EH (cell line): ENCODE measurements at places on chromosomes 11 and 22.

GRCh38 chr11:87141980-87142514 is 104.3 kb downstream of the TMEM135 start:
- DNase-seq = no peak

- DNase-seq = no peak
Observed at GRCh38 chr22:44881624-44882023, 128.2 kb downstream of the PHF21B start.

DNA sequence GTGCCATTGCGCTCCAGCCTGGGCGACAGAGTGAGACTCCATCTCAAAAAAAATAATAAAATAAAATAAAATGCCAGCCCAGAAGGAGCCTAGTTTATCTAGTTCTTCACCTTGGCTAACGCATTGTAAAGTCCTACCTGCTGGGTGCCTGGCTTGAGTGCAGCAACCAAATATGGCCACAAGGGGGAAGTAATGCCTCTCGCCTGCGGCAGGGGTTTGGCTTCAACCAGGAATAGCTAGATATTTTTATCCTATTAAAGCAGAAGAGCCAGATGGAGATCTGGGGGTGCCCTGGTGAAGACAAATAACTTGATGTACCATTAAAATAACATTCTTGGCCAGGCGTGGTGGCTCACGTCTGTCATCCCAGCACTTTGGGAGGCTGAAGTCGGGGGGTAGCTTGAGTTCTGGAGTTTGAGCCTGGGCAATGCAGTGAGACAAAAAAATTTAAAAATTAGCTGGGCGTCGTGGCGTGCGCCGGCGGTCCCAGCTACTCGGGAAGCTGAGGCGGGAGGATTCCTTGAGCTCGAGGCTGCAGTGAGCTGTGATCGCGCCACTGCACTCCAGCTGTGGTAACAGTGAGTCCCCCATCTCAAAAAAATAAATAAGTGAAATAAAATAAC is 20.6 kb upstream of the PLEKHB1 start:
- peak; percentile 73 for DNase-seq

GRCh38 chr11:57251491-57252104 is 14.5 kb upstream of the APLNR start:
- peak; percentile 60 for DNase-seq

DNA sequence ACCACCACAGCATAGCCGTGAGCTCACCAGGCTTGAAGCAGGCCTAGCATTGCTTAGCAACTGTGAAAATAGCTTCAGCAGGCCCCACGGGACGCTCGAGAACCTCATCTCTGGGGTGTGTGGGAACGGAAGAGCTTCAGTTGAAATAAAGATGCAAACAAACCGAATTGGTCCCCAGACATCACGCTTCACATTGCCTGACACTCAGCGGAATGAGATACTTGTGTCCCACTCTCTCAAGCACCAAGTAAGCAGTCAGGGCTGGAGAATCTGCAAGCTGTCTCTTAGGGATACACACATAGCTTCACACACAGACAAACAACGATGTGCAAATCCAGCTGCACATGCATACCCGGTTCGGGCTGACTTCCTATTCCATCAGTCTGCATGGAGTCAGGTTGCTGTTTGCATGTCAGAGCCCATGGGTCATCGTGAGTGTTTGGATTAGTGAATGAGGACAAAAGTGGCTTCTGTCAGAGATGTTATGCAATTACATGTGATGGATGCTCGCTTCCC is 205.7 kb downstream of the SNX19 start:
- no peak for DNase-seq

- no peak for DNase-seq
Observed at GRCh38 chr11:60739114-60739513, 14.6 kb downstream of the MS4A18 start.

GRCh38 chr11:23551706-23552105 is 691.4 kb upstream of the CCDC179 start:
- no peak for DNase-seq
